ENCODE measurements at places on chromosomes 2 and 18. TPM values are rescaled to one million over a fixed set of nuclear protein-coding genes. Genes with fewer than 3 reads are reported as not detected.

Gene TUBA3E
- not detected for total RNA-seq

Gene CERS6
- total RNA-seq = 11.1 TPM

DNA sequence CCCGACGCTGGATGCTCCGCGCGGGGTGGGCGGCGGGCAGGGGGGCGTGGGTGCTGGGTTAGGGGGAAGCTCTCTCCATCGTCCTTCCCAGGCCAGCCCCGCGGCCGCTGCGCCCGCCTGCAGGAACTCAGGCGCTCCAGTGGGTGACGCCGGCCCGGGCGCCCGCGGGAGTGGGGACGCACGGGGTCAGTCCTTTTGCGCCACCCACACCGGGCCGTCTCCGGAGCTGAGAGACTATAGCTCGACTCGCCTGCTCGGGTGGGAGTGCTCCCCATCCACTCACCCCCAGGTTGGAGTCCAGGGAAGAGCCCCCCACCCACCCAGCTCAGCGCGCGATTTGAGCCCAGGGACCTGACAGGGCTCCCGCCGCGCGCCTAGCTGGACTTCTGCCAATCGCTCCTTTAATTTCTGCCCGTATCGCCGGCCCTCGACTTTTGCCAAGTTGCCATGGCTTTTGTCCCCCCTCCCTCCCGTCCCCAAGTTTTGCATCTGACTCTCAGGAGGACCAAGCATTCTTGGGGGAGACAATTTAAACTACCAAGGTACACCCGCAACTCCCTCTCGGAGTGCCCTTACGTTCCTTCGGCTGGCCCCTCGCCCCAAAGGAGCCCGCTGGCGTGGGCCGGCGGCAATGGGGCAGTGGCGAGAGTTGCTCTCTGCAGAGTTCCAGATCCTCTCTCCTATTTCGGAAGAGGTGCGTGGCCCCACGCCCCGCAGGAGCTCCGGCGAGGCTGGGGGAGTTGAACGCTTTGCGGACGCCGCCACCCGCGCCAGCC lies 205.8 kb upstream of the SMAD2 start:
- DNase-seq = no peak

DNA sequence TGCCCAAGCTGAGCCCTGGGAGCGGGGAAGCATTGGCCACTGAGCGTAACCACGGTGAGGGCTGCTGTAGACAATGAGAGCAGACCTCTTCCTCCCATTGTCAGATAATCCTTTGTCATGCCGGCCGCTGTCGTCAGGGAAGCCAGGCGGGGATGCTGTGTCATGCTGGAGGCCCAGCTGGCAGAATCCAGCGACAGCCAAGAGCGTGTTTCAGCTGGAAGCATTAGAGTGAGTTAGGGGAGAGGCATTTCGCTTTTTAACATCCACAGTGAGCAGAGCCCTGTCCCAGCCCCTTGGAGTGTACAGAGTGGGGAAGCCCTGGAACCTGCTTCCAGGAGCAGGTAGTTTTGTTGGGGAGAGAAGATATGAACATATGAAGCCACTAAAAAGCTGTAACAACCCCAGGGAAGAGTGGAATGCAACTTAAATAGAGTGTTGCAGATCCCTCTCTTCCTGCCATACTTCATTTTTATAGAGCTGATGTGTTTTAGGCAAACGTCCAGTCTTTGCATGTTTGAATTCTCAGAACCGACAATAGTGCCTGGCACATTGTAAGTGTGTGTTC lies 7.0 kb downstream of the CTIF start:
- DNase-seq = no peak

GRCh38 chr18:79393181-79393634 lies 2.5 kb upstream of the NFATC1 start:
- no peak for DNase-seq

DNA sequence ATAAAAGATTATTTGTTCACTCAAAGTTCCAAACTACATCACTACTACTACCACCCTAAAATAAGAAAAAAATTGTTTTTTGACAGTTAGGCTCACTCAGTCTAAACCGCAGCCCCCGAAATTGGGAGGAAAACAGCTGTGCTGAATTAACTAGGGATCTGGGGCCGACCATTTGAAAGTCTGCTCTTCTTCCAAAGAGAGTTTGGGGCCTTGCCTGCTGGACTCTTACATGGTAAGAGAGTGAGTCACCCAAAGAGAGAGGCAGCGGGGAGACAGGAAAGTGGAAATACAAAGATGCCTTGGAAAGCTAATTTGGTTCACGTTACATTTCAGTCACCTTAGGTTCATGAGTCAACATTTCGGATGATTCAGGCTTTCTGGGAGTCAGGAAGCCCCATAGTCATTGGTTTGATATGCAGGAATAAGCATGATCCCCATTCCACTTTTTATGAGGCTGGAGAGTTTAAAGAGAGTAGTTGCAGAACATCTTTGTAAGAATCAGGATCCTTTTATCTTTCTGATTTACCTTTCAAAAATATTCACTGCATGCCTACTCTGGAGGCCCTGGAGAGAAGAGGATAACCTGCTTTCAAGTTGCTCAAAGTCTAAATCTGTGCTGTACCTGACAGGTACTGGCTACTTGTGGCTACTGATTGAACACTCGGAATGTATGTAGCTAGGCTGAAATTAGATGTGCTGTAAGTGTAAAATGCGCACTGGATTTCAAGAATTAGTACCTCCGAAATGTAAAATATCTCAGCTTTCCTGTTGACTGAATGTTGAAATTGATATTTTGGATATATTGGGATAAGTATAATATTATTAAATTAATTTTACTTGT lies 995 bp upstream of the RTN4 start:
- no peak for DNase-seq

Gene SCYGR8
- not detected for total RNA-seq

GRCh38 chr2:236767941-236768340 lies 198.3 kb downstream of the ACKR3 start:
- no peak for DNase-seq

- DNase-seq = no peak
Observed at GRCh38 chr2:165617741-165618481, 148.4 kb downstream of the CSRNP3 start.

All from T-cell (primary cell).